BE2C (cell line): ENCODE measurements at places on chromosomes 3 and 15.
A peak's percentile ranks its signal among the peaks of the same experiment; 100 is the strongest.

DNA sequence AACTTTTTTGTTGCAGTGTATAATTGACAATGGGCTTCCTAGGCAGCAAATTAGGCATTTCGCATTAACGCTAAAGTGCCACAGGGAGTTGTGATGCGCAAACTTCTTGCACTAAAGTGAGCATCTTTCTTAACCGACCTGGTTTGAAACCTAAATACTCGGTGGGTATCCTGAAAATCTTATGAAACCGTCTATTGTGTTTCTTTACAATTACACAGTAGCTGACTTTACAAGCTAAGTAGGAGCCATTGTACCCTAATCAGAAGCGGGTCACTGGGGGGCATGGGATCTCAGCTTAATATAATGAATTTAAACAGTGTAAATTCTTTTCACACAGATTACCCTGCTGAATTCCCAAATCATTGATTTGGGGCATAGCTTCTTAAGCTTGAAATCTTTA is 328.0 kb downstream of the KCNH8 start:
- no peak for DNase-seq

DNA sequence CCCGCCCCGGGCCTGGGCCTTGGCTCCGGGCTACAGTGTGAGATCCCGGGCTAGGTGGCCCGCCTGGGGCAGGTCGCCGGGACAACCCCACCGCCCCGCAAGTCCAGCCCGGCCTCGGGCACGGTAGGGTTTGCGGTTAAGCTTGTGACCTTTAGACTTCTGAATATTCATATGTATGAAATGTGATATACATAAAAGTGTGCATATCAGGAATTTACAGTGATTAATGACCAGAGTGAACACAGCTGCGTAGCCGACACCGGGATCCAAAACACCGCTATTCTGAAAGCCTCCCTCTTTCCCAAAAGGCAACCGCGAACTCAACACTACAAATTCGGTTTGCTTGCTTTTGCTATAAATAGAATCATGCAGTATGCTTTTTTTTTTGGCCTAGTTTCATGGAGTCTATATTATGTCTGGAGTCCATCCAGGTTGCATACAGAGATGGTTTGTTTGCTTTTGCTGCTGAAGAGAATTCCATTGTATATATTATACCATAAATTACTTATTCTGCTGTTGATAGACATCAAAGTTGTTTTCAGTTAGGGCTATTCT is 636 bp upstream of the SNRPA1 start:
- no peak for DNase-seq

DNA sequence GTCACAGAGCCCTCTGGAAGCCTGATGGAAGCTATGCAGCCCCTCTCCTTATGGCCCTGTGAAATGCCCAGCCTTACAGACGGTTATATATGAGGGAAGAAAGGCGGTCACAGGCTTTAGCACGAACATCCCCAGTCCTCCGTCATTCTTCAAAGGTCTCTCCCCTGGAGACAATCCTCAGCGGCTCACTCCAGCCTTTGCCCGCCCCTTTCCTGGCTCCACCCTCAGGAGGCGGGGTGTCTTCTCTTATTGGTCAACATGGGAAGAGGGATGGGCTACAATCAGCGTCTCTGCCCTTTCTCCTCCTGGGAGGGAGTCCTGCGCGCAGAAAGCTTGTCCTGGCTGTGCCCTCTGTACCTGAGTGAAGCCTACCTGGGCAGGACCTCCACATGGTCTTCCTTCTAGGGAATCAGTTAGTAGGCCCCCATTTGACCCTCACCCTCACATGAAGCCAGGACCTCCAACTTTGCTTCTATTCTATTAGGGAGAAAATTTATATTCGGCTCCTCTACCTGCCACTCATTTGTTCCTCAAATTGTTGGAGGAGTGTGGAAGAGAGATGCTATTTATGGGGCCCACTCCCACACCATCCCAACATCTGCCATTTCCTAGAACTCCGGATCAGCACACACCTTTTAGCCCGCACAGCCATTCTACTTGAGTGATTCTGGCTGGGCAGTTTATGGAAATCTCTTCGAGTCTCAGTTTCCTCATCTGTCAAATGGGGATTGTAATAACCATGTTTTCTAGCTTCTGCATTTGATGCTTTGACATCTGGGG is 112.9 kb upstream of the SLC6A11 start:
- DNase-seq = peak; percentile 67

DNA sequence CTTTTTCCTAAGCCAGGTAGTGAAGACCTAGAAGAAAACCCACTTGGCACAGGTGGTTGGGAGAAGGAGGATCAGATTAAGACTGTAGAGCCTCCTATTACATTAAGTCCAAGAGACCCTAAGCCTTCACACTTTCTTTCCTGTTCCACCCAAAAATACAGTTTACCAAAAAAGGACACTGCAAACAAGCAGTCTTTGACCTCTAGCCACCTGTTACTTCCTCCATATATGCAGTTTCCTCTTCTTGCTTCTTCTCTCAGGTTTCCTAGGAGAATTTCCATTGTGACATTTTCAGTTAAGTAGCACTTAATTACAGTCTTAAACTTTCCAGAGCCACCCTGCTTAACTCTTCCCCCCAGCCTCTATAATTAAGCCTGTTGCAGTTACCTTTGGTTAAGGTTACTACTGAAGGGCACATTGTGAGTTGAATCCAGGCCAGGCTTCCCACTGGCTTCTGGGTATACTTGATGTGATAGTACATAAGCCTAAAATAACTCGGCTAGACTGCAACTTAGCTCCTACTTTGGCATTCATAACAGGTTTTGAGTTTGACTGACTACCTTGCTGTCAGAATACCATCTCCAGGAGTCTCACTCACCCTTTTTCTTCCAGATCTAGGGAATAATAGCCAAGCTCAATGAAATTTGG is 114.2 kb upstream of the UMPS start:
- no peak for DNase-seq

DNA sequence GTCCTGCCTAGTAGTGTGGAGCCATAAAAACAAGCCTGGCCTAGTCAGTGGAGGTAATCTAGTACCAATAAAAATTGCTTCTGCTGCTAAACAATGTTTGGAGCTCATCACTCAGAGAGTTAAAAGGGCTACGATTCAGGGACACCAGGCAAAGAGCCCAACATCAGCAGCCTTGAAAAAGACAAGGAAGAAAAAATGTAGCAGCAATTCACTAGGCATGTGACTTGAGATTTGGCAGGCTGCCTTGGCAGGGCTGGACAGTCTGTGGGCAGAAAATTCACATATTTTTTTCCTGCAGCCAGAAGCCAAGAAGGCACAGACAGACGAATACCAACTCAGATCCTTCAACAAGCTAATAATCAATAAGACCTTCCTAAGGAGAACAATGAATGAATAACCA is 47.2 kb downstream of the IGSF11 start:
- no peak for DNase-seq

DNA sequence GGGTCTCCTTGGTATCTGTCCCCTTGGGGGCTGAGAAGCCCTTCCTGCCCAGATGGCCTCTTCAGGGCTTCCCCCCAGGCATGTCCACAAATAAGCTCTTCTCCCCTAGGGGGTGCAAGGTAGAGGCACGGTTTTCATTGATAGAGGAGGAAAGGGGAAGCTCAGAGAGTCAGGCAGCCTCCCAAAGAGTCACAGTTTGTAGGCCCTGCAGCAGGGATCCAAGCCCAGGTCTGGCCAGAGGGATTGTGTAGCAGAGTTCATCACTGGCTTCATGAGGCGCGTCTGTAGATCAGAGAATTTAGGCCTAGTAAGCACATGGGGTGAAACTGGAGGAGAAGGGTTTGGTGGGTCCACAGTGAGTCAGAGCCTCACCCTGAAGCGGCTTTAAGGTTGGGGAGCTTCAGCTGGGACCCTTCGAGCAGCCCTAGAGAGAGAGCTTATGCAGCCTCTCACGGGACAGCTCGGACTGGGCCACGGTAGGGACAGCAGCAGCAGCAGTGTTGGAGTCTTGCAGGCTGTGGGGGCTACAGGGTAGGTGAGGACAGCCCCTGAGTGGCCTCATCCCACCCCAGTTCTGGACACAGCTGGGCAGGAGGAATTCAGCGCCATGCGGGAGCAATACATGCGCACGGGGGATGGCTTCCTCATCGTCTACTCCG is 37.5 kb upstream of the ESYT3 start:
- DNase-seq = no peak

GRCh38 chr3:58200846-58201355 is 9.9 kb downstream of the DNASE1L3 start:
- no peak for DNase-seq

DNA sequence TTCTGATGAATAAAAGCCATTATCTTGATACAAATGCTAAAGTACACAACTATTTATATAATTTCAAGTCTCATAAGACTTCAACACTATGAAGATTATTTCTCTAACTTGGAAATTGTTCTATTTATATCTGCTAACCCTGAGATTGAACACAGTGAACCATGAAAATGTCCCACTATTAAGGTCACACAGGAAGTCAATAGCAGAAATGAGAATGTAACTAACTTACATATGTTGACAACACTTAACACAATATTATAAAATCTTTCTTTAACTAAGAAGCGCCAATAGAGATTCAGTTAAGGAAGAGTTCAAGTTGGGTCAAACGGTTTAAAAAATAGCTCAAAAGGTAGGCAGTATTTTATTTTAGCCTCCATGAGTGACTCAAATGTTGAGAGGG is 551.8 kb upstream of the CBLB start:
- no peak for DNase-seq

- DNase-seq = no peak
These were observed 1141.6 kb downstream of the IGSF11 start for GRCh38 chr3:117893001-117893400.

- no peak for DNase-seq
These were observed 139.1 kb upstream of the LRIG1 start for GRCh38 chr3:66639809-66640356.

GRCh38 chr15:25799906-25800700 is 63.0 kb downstream of the ATP10A start:
- no peak for DNase-seq

- DNase-seq = no peak
These were observed 997 bp downstream of the FYCO1 start for GRCh38 chr3:45994419-45995235.

GRCh38 chr15:49242820-49243219 is 72.8 kb downstream of the GALK2 start:
- peak; percentile 30 for DNase-seq

DNA sequence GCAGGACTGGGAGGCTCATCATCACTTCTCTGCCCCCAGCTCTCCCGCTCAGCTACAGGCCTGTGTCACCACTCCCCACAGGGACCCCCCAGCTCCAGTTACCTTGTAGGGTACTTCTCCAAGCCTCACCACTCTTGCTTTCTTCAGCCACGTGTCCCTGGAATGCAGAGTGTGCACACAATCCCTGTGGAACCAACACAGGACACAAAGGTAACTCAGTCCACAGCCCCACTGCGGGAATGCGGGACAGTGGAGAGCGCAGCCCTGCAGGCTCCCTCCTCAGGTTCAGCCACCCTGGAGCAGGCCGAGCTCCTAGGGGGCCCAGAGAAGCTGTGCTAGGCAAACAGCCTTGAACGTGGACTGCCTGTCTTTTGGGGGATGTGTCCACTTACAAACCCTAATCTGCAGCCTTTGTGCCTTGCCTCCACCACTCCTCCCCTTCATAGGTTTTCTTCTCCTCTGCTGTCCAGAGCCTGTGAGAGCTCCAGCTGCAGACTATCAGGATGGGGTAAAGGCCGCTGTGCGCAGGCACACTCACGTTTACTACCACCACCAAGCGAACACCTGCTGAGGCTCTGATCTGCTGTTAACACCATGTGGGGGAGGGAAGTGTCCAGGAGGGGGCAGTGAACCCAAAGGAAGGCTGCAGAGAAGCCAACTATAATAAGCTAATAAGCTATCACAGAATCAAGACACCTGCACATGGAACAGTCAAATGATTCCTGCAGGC is 26.0 kb downstream of the XPC start:
- DNase-seq = no peak

GRCh38 chr15:77475898-77476297 is 55.2 kb downstream of the HMG20A start:
- DNase-seq = no peak

- no peak for DNase-seq
These were observed 7.2 kb downstream of the TM4SF1 start for GRCh38 chr3:149369991-149370866.

- no peak for DNase-seq
These were observed 909.2 kb upstream of the EPHA6 start for GRCh38 chr3:95905182-95905581.

GRCh38 chr15:69451951-69452691 is 497 bp upstream of the RPLP1 start:
- peak; percentile 47 for DNase-seq

- DNase-seq = no peak
These were observed 40.2 kb downstream of the EPHB3 start for GRCh38 chr3:184601576-184602371.

DNA sequence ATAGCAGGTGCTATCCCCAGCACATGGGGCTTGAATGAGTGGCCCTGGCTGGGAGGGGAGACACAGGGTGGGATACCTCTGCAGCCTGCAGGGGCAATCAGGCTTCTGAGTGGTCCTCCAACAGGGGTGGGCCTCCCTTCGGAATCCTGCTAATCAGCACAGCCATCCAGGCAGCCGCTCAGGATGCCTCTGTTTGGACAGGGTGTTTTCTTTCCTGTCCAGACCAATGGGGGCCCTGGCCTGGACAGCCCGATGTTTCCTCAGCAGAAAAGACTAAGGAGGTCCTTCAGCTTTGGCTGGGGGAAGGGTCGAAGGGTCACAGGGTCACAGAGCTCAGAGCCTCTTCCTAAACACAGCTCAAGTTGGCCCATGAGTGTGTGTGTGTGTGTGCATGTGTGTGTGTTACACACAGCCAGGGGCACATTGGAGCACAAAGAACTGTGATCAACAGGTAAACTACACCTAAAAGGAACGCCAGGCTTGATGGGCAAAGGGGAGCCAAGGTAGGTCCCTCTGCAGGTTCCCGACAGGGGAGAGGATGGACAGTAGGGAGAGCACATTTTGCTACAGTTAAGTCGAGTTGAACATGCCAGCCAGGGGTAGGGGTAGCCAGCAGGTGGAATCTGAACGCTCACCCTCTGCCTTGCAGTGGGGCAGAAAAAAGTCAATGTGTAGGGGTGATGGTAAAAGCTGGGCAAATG is 1.1 kb upstream of the HAPLN3 start:
- DNase-seq = no peak

DNA sequence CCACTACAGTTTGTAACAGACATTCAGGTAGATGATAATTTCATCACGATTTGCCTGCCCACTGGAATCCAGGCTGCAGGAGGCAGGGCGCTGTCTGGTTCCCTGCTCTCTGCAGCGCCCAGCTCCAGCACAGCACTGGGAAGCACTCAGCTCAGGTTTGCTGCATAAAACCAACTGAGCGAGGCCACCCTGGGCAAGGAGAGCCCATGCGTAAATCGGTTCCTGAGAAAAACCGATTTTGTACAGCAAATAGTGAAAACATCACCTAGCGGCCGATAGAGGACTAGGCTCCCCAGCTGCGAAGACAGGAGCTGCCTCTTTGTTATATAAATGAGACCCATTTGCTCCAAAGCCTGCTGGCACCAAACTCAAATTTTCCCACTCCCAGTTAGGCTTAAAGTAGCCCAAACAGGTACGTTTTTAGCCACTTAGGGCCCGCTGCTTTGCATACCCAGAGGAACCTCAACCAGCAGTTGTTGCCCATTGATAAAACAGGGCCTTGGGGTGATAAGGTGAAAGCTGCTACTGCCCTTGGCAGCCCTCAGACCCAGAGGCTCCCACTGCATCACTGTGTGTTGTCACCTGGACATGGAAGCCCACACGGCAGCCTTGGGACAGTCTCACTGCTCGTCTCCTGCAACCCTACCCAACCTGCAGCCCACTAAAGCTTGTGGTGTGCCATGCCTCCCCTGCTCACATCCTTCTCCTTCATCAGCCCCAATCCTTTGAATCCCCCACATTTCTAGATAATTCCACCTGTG is 47.5 kb downstream of the ALDH1L1 start:
- no peak for DNase-seq
